Midbrain (tissue), 1 donor: ENCODE measurements at places on chromosomes 7 and 10.

GRCh38 chr7:149440222-149440621 lies 20.6 kb downstream of the ZNF777 start:
- no peak for DNase-seq

GRCh38 chr10:56547163-56547562 lies 186.1 kb upstream of the ZWINT start:
- DNase-seq = no peak

DNA sequence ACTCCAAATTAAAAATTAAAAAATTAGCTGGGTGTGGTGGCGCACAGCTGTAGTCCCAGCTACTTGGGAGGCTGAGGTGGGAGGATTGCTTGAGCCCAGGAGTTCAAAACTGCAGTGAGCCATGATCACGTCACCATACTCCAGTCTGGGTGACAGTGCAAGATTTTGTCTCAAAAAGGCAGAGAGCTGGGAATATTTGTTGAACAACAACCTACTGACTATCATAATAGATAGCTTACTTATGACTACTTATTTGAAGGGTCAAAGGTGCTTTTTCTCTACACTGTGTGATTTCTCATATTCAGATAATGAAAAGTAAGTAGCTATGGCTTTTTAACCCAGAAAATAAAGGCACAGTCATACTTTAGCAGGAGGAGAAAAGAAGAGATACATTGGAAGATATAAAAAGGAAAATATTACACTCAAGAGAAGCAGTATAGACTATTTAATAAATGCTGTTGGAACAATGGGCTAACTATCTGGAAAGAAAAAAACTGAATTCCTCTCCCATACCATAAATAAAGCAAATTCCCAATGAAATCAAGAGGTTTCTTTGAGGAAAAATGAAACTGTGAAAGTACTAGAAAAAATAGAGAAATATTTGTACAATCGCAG lies 6.7 kb downstream of the GSDME start:
- DNase-seq = no peak

- DNase-seq = no peak
Observed at GRCh38 chr10:78333362-78334143, 299.9 kb downstream of the RPS24 start.

- DNase-seq = no peak
Observed at GRCh38 chr10:126218778-126219649, 169.3 kb downstream of the ADAM12 start.

- DNase-seq = no peak
Observed at GRCh38 chr10:105857268-105858264, 1216.5 kb downstream of the SORCS3 start.

DNA sequence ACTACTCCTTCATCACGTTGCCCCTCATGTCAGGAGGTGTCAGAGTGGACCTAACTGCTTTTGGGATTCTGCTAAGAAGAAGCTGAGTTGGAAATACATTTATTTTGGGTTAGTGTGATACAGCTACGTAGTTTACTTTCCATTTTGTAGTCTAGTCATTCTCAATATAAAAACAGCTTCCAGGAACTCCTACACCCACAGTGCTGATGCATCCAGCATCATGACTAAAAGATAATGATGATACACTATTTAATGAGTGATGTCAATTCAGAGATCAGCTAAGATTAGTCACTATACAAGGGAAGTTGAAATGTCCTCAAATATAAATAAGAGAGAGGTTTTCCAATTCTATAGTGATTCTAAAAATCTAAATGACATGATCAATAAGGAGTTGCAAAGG lies 264.2 kb upstream of the SLC26A5 start:
- no peak for DNase-seq

- no peak for DNase-seq
Observed at GRCh38 chr7:131183611-131184119, 144.0 kb upstream of the MKLN1 start.

DNA sequence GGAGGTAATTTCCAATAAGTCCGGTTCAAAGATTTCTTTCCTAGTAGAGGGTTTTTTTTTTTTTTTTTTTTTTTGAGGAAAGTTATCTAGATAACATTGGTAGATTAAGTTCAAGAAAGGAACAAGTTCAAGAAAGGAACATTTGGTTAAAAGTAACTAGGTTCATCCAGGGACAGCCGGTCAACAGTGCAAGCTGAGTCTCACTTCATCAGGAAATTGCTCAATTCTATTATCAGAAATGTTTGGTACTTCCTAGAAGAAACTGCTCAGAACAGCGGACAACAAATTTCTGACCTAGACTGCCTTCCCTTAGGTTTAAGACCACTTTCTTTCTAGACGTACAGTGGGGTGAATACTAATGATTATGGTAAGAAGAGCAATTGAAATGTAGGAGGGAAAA lies 3.7 kb upstream of the IL2RA start:
- no peak for DNase-seq
